ENCODE measurements at places on chromosomes 1 and 21.
A peak's percentile ranks its signal among the peaks of the same experiment; 100 is the strongest.

DNA sequence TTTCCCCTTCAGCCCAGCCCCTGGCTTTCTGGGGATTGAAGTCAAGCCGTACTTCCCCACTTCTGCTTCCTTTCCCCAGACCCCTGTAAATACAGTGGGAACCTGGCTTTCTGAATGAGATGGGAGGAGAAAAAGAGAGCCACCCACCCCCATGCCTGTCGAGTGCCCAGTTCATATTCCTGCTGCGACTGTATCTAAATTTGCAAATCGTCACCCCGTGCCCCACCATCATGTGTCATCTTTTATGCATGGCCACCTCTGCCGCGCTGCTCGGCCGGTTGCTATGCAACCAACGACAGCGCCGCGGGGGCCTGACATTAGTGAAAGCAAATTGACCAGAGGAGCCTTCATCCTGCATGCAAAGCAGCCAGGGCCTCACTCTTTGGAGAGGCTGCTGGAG, 143.0 kb downstream of the ELAVL4 start:
- DNase-seq = no peak

DNA sequence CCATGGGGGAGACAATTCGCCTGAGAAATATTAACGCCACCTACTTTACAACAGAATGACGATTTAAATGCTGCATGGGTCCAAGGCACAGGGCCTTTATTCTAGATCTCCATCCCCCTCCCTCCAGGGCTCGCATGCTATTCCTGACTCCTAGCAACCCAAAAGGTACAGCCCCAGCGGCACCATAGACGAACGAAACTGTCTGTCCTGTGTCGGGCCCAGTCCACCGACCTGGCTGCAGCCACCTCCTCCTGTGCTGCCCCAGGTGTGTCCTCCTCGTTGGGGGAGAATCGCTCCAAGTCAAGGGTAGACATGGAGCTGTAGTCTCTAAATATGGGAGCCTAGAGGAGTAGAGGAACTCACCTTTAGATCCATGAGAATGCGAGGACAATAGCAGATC, 196.5 kb downstream of the TOMM20 start:
- DNase-seq = no peak

GRCh38 chr21:34649400-34649799, 19.4 kb upstream of the CLIC6 start:
- no peak for DNase-seq

GRCh38 chr1:2930913-2931723, 90.1 kb upstream of the ACTRT2 start:
- no peak for DNase-seq

DNA sequence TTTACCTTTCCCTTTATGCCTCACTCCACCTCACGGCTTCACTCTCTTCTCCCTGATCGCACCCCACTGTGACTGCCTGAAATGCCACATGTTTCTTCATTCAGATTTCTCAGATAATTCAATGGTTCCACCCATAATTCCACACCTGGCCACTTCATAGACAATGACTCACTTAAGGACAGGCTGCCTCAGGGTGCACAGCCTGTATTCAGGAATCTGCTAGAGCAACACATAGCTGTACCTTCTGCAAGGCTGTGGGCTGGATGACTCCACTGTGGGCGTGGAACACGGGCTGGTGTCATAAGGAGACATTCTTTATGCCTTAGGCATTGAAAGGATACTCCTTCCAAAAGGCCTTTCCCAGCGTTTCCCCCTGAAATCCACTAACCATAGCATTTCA, 36.1 kb downstream of the L1TD1 start:
- peak; percentile 47 for DNase-seq
